ENCODE measurements at places on chromosomes 6 and 20.
A peak's percentile ranks its signal among the peaks of the same experiment; 100 is the strongest.

DNA sequence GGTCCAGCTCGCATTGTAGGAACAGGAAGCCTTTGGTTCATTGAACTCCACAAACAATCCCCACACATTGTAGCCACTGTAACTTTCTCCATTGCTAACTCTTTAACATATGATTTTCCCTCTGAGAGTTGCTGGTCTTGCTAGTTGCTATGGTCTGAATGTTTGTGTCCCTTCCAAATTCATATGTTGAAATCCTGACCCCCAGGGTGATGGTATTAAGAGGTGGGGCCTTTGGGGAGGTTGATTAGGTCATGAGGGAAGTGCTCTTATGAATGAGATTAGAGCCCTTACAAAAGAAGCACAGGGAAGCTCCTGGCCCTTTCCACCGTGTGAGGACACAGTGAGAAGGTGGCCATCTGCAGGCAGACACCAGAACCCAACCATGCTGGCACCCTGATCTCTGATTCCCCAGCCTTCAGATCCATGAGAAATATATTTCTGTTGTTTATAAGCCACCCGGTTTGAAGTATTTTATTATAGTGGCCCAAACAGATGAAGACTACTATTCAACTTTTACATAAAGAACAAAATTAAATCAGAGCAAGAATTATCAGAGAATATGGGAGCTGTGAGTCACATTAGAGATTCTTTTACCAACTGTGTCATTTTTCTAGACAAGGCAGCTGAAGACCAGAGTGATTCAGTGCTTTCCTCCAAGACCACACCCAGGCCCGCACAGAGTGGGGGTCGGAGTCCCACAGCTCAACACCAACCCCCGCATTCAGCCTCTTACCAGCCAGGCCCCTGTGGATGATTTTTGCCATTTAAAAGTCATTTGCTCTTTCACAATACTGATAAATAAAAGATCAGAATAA is 143.0 kb downstream of the SAMD5 start:
- no peak for DNase-seq

DNA sequence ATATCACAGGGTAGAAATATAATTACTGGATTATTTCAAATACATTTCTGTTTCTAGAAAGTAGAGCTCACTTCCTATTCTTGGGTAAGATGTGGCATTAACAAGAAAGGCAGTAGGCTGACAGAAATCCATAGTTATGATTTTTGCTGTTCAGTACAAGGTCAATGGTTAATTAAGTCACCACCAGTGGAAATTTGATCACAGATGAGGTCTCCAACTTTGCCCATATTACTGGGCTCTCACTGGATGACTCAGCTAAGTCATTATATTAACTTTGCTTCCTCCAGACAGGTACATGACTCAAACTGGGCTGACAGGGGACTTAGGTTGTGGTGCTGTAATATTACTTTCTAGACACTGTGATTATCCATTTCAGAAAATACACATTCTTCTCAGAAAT is 212.4 kb downstream of the GRIK2 start:
- no peak for DNase-seq

GRCh38 chr6:135922174-135922573 is 70.7 kb downstream of the PDE7B start:
- DNase-seq: no peak

DNA sequence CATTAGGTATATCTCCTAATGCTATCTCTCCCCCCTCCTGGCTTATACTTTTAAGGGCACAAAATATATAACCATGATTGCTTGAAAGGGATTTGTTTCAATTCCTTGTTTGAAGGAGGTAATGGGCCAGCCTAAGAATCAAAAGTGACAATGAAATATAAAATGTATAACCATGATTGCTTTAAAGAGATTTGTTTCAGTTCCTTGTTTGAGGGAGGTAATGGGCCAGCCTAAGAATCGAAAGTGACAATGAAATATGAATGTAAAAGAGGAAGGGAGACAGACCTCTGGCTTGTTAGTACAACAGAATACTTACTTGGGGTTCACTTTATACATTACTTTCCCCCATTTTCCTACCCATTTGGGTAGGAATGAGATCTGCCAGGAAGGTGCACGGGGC is 55.5 kb downstream of the FOXC1 start:
- no peak for DNase-seq

GRCh38 chr6:124795643-124796463 is 166.4 kb upstream of the RNF217 start:
- DNase-seq: no peak

DNA sequence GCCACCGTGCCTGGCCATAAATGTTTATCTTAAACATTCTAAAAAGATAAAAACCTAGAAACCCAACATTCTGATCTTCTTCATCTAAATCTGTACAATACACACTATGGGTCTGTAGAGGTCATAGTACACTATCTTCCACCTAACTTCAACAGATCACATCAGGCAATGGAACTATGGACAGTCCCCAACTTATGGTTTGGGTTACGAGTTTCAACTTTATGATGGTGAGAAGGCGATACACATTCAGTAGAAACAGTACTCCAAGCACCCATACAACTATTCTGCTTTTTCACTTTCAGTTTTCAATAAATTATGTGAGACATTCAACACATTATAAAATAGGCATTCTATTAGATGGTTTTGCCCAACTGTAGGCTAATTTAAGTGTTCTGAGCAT is 23.1 kb downstream of the FKBP5 start:
- no peak for DNase-seq

DNA sequence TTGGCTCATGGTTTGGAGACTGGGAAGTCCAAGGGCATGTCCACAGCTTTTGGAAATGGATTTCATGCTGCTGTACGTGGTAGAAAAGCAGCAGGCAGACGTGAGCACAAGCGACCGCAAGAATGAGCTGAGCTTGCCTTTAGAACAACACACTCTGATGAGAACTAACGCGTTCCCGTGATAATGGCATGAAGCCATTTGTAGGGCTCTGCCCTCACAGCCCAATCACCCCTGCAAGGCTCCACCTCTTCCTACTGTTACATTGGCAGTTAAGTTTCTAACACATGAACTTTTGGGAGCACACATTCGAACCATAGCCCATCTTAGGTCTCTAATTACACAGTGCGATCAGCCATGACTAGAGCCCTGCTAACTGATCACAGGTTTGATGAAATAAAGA is 107.5 kb upstream of the TMEM170B start:
- DNase-seq: no peak

DNA sequence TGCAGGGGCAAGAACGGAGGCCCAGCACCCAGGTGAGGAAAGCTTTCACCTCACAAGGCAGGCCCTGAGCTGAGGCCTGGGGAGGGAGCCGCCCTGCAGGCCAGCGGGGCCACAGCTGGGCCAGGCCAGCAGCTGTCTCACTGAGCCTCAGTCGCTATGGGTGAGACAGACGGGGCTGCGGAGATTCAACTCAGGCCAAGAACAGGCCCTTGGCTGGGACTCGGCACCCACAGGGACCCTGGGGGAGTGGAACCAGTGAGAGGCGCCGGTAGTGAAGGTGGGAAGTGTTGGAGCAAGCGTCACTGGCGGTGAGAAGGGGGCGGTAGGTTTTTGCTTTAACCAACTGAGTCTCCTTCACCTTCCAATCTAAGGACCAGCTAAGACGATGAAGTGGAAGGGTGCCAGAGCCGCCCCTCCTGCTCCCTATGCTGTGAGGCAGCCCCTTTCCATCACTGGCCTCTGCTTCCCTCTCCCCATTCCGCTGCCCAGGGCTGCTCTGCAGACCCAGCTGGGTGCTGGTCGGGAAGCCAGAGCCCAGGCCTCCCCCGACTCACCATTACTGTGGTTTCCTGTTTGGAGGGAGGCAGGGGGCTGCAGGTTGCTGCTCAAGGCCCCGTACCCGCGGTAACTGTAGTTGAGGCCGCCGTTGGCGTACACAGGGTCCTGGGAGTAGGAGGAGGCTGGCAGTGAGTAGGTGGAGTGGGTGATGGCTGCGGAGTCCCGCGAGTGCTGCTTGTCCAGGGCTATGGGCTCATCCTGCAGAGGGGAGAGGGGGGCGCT is 93.7 kb downstream of the ASXL1 start:
- DNase-seq: no peak

DNA sequence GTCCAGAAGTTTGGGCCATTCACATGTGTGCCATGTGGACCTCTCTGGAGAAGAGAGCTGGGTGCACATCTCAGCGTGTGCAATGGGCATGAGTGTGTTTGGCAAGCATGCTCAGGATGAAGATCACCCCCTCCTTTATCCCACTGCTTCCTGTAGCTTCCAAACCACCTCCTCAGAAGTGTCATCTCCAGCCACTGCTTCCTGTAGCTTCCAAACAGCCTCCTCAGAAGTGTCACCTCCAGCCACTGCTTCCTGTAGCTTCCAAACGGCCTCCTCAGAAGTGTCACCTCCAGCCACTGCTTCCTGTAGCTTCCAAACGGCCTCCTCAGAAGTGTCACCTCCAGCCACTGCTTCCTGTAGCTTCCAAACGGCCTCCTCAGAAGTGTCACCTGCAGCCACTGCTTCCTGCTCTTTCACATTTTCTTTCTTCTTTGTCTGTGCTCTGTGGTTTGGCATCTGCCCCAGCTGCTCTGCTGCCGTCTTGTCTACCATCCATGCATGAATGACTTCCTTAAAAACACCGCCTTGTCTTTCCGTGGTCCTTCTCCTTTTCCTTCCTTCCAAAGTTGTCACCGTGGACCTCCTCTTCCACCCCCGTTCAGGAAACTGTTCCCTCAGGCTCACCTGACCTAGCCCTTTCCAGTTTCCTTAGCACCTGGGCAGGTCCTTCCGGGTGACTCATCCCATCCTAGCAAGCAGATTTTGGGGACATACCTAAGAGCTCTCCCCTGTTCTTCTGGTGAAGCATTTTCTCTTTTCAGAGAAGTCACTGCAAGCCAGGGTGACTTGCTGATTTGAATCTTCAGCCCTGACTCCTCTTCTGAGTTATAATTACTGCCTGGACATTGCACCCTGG is 43.5 kb upstream of the TIAM2 start:
- no peak for DNase-seq

DNA sequence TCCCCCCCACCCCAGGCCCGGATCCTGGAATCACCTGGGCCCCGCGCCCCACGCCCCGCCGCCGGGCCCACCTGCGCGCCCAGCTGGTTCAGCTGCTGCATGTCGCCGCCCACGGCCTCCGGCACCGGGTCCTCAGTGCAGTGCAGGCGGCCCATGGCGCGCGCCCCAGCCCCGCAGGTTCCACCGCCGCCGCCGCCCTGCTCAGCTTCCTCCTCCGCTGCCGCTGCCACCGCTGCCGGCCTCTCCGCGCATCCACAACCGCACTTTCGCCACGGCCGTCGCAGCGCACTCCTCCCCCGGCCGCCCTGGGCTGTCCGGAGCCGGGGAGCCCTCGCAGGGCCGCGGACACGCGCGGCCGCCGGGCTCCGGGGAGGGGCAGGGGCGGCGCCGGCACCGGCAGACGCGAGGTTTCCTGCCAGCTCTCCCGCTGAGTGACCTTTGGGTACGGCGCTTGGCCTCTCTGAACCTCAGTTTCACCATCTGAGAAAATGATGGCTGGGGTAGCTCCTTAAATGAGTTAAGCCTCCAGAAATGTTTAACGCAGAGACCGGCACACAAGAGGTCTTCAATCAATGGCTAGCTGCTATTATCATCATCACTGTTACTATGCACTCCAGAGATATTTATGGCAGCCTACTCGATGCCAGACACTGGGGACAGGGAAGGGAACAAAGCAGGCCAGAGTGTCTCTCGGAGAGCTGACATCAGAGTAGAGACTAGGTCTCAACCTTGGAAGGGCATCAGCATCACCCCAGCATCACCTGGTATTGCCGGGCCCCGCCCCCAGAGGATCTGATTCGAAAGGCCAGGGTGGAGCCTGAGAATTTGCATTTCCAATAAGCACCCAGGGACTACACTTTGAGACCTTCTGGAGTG is at the start of gene COMMD7:
Gene COMMD7, minus strand, starts transcription at position 231 of the 876 bp plus-strand sequence. Its CDS starts 76 bp downstream, at position 155.
- peak; percentile 69 for DNase-seq

GRCh38 chr6:146962329-146962728 is 241.9 kb upstream of the STXBP5 start:
- DNase-seq: no peak

DNA sequence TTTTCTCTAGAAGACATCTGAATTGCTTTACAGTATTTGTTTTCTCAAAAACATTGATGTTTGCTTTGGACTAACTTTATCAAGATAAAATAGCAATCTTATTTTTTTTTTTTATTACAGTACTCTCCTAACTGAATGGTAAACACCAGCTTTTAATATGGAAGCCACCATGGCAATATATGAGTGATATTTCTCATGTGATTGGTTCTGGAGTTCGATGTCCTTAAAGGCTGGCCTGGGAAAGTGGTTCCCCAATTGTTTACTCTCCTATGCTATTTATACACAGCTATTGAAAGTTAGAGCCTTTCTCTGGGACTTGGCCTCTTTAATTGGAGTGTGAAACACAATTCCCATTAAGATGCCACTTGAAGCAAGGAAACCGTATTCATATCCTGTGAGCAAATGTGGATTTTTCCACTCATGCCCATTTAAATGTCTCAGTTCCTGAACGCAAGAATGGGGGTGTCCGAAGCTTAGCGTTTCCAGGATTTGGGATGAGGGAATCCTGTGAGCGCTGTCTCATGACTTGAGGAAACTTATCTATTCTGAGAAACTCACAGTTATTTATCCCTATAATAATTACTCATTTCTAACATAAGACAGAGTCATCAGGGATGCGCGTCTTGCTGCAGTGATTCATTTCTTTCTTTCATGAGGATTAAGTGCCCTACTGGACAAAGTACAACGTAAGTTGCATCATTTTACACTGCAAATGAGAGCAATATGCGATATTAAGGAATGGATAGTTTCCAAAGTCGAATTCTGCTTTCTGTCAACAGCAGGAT is 143.3 kb upstream of the PREP start:
- no peak for DNase-seq

DNA sequence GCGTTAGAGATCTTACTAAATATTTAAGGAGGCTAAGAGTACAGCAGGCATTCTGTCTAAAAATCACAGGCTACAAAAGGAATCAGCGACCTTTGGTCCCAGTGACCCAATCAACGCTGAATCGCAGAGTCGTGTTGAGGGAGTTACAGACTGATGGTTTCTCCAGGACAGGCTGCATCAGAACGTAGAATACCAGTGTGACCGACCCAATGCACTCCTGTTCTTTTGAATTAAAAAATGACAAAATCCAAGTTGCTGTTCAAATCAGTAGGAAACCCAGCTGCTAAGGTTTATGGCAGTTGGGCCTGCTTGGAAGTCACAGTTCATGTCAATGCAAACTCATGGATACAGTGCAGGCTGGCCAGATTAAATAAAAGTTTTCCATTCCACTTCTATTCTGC is 155.8 kb upstream of the AFDN start:
- DNase-seq: no peak

GRCh38 chr6:26067367-26067766 is 19.9 kb upstream of the HFE start:
- no peak for DNase-seq

GRCh38 chr20:325889-326644 is 715 bp downstream of the SOX12 start:
- peak; percentile 32 for DNase-seq

- DNase-seq: no peak
Measured at GRCh38 chr6:168152306-168152963, 73.4 kb upstream of the FRMD1 start.

GRCh38 chr20:59164686-59165391 is 1.2 kb downstream of the ZNF831 start:
- no peak for DNase-seq

DNA sequence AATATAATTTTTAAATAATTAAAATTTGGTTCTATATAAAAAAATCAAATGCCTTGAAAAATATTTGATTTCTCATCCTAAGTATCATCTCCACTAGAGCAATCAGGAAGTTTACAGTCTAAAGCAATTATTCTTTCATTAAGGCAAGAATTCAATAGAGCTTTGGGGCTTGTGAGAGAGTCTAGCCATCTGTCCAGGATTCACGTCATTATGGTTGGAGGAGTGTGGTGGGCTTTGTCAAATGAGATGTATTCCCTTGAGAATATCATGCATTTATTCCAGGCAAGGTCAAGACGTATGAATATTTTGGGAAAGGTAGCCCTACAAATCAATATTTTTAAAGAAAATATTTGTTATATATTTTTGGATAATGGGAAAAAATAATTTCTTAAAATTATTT is 132.4 kb downstream of the ELOVL4 start:
- no peak for DNase-seq
